ENCODE measurements at places on chromosomes 12 and 14.

DNA sequence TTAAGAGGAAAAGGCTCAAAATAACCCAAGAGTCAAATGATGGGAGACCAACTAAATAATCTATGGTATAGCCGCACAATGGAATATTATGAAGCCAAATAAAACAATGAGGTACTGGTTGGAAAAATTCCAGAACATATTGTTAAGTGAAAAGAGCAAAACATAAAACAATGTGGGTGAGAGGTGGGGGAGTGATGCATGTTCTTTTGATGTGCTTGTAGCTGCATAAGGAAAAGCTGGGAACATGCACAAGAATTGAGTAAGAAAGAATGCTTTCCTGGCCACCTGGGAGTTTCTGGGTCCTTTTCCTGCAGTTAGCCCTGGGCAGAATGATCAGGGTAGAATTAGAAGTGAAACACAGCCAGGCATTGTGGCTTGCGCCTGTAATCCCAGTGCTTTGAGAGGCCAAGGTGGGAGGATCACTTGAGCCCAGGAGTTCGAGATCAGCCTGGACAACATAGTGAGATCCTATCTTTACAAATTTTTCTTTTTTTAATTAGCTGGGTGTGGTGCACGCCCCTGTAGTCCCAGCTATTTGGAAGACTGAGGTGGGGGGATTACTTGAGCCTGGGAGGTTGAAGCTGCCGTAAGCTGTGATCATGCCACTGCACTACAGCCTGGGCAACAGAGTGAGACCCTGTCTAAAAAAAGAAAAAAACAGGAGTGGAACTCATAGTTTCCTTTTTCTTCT lies 7.9 kb downstream of the ABCB9 start:
- DNase-seq, result no peak

GRCh38 chr12:50401500-50402081 lies 906 bp downstream of the LARP4 start:
- DNase-seq, result peak; percentile 37

GRCh38 chr14:30143627-30144026 lies 216.0 kb upstream of the PRKD1 start:
- peak; percentile 9 for DNase-seq

GRCh38 chr14:39015360-39015961 lies 87.6 kb downstream of the SEC23A start:
- peak; percentile 55 for DNase-seq

- DNase-seq, result peak; percentile 30
Observed at GRCh38 chr12:131830914-131831571, 2.9 kb downstream of the MMP17 start.

DNA sequence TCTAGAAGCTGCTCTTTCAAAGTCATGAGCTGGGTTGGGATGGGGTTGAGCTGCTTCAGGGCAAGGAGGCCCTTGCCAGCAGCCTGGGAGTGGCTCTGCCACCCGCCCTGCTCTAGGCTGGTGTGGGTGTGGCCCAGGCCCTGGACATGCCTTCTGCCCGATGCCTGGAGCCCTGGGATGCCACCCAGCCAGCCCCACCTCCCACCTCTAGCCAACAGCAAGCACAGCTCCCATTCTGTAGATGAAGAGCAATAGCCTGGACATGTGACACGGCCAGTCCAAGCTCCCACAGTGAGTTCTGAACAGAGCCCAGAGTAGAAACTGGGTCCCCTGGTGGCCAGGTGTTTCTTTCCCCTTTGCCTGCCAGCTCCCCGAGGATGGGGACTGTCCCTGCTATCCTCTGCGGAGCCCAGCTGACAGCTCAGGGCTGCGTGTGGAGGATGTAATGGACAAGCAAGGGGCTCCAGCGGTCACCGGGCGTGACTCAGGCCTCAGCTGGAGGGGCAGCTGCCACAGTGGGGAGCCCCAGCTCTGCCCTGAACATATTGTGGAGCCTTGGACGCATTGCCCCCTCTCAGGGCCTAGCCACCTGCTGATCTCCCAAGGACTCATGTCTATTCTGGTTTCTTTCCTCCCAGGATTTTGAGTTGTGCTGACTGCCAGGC lies 165.2 kb downstream of the TSPAN9 start:
- DNase-seq, result no peak

DNA sequence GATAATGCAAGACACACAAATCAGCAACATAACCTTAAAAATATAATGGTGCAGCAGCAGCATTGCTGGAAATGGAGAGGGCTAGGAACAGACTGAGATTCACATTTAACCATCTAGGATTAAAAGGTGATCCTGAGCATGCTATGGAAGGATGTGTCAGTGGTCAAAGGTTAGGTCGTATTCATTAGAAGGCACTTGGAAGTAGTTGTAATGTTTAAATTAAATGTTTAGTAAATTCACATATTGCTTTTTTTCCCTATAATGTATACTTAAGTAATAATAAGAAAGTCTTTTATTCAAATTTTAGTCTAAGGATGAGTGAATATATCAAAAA lies 368.6 kb upstream of the PDE3A start:
- DNase-seq, result no peak

All from fibroblast of skin of back (primary cell).